ENCODE measurements at places on chromosomes 16 and 17.

- 0 out of 2 replicates have a peak, but pooled peaks cover 2% of the 10 kb centered on the region for H3K36me3 ChIP-seq
- peaks cover 20% of the 10 kb centered on the region for H3K4me1 ChIP-seq
- H3K27me3 ChIP-seq: no peaks in the 10 kb centered on the region
- no peak overlapping the region for H3K4me3 ChIP-seq
Observed at GRCh38 chr16:69561901-69562300, 3.9 kb upstream of the NFAT5 start.

DNA sequence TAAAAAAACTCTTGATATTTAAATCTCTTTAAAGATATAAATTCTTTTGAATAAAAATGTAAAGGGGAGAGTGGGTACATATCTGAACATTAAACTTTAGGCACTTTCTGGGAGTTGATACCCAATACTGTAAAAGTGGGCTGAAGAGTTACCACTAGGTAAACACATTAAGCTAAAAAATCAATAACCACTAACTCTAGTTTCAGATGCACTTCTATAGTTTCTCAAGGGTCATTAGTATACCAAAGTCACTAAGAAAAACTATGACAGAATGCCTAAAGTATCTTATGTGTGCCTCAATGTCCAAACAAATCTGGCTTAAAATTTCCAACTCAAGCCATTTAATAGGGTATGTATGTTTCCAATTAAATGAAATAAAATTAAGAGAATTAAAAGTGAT is 13.1 kb upstream of the CFDP1 start:
- no peak overlapping the region for H3K4me3 ChIP-seq
- H3K27me3 ChIP-seq: no peaks in the 10 kb centered on the region
- DNase-seq: no peak
- H3K27ac ChIP-seq: no peak overlapping the region
- H3K4me1 ChIP-seq: peaks cover 9% of the 10 kb centered on the region

- H3K4me3 ChIP-seq: no peak overlapping the region
- no peak overlapping the region for H3K27ac ChIP-seq
- no peaks in the 10 kb centered on the region for H3K36me3 ChIP-seq
Observed at GRCh38 chr17:63492940-63493339, 16.1 kb downstream of the ACE start.

- H3K27me3 ChIP-seq: peaks cover 34% of the 10 kb centered on the region
- H3K27ac ChIP-seq: no peak overlapping the region
- peaks cover 8% of the 10 kb centered on the region for H3K4me1 ChIP-seq
Observed at GRCh38 chr17:45722161-45722560, 62.0 kb upstream of the CRHR1 start.

Measured in WTC11 (cell line).